ENCODE measurements at places on chromosomes 5 and 9.

DNA sequence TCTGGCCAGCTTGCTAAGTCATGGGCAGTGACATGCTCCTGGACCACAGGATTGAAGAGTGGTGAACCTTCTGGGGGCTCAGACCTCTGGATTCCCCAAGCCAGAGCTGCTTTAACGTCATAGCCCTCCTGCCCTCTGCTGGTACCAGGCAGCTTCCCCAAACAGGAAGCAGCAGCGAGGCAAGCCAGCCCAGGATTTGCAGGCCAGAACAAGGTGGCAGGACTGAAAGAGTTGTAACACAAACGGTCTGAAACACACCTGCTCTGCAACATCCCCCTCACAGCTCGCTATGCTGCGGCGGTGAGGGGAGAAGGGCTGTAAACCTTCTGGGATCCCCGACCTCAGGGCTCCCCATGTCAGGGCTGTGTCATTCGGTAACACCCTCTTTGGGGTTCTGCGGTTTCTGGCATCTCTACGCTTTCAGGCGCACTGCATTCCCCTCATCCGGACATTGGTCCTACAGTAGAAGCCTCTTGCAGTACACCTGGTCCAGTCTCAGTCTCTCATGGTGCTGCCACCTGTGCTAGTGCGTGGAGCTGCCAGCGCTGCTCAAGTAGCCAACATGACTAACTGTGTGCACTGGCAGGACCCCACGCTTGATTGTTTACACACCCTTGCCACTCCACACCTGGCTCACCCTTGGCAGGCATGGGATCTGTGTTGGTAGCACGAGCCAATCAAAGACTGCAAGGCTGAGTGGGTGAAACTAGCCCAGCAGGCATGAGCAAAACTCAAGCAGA is 893.3 kb downstream of the PTPRD start:
- DNase-seq: peak; percentile 2

DNA sequence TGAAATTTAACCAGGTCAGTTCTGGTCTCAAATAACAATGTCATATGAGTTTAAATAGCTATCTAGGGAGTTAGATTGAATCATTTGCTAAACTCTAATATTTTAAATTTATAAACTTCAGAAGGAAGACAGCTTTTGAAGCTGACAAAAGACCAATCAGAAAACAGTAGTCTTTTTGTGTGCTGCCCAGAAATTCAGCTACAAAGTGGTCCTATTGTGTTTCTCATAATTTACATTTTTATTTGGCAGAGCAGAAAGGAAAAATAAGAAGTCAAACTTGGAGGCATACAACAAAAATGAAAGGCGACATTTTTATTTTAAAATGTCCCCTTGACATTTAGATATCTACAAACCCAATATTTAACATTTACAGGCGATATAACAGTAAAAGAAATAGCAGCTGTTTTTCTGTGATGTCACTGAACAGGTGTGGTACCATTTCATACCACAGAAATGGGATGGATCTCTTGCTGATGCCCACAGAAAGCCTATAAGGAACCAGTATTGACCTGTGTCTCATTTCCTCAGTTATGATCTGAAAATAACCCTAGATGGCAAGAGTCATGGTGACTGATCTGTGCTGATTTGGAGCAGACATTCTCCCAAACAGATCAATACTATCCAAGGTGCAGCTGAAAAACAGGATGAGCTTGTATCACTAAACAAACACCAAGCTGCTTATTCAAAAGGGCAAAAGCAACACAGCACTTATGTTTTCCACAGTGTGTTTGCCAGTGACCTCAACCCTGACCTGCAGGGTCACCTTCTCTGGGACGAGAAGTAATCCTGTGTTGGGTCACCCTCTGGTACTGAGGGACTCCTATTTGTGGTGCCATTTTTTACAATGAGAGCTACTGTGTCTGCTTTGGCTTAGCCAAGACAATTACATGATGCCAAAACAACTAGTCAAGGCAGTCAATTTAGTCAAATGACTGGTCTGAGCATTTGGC is 3.6 kb upstream of the FST start:
- DNase-seq: no peak

- DNase-seq: no peak
These were observed 91.6 kb downstream of the PRELID2 start for GRCh38 chr5:145743396-145744061.

GRCh38 chr9:72661401-72662135 is 140.2 kb downstream of the TMC1 start:
- DNase-seq: no peak

- DNase-seq: no peak
These were observed 31.7 kb upstream of the SCAMP1 start for GRCh38 chr5:78328585-78329173.

DNA sequence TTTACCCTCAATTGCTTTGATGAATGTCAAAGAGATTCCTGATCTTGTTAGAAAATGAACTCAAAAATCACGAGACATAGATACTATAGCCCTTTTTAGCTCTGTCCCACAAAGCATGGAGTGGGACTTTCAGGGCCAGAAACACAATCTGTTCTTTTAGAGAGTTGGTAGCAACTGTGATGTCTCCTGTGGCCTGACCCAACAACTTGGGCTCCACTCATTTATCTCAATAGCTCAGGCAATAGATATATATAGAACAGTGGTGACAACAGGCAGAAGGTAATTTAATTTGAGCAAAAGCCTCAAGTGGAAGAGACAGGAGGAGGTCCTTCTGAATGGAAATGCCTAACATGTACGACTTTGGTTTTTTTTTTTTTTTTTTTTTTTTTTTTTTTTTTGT is 25.2 kb downstream of the TLR4 start:
- no peak for DNase-seq

DNA sequence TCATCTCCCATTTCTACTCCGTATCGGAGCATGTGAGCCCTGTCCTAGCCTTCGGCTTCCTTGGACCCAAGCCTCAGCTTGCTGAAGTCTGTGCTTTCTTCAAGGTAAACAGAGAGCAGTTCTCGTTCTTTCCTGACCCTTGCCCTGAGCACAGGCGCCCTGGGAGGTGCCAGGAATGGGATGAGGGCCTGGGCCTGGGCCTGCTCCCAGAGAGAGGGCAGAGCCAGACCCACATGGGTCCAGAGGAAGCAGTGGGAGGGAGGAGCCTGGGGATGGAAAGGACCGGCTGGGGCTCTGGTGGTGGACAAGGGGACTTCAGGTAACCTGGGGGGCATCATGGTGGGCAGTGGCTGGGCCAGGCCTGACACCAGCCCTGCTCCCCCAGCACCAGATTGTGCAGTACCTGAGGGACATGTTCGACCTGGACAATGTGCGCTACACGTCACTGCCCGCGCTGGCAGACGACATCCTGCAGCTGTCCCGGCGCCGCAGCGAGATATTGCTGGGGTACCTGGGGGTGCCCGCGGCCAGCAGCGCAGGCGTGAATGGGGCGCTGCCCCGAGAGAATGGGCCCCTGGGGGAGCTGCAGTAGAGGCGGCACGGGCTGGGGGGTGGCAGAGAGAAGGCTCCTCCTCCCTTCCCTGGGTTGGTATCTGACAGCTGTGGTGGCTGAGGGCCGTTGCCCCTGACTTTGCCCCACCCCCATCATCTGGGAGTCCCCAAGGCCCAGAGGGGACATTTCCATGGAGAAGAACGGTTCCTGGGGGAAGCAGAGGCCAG is 10.9 kb upstream of the DOLPP1 start:
- DNase-seq: no peak

DNA sequence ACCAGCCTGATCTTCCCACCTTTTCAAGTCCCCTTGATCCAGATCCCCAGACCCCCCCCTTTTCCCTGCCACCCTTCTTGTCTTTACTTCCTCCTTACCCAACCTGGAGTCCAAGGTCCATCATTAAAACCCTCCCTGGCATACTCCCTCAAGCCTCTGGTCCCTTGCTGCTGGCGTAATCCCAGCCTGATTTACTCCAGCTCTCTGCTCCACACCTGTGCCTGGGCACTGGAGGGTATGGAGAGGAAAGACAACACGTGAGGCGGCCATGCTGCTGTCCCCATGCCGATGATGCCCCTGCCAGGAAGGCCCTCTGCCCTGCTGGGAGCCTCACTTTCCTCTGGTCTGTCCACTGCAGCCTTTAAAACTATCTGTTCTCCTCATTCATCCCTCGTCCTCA is 5.1 kb downstream of the B4GALT7 start:
- no peak for DNase-seq

DNA sequence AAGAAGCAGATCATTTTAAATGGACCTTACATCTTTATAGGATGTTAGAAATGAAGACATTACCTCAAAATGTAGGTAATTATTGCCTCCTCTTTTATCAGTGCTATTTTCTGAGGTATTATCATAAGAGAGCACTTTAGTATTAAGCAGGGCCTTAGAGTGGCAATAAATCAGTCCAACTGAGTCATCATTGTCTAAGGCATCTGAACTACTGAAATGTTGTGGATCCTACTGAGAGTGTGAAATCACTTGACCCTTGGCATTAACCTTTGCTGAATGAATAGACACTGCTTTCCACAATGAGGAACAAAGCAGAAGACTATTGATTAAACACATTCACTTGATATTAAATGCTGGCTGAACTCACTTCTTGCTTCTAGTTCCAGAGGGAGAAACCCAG is 224.6 kb upstream of the ARRDC3 start:
- DNase-seq: no peak

- no peak for DNase-seq
These were observed 786 bp upstream of the KIF3A start for GRCh38 chr5:132737982-132738681.

GRCh38 chr5:138912093-138912492 is 37.0 kb upstream of the LRRTM2 start:
- no peak for DNase-seq

DNA sequence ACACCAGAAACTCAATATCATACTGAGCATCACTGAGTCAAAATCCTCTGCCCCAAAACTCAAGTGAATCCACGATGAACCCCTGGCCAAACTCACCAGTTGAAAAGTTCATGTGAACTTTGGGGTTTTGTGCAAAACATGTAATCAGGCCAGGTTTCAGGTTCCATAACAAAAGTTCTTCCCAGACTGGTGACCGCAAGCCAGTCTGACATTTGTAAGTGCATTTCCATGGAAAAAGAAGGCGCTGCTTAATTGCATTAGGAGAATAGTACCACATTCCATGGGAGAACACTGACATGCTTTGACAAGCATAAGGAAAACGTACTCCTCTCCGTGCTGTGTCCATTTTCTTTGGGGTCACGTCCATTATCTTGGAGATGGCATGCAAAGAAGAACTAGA is 567.0 kb downstream of the BNC2 start:
- DNase-seq: no peak

DNA sequence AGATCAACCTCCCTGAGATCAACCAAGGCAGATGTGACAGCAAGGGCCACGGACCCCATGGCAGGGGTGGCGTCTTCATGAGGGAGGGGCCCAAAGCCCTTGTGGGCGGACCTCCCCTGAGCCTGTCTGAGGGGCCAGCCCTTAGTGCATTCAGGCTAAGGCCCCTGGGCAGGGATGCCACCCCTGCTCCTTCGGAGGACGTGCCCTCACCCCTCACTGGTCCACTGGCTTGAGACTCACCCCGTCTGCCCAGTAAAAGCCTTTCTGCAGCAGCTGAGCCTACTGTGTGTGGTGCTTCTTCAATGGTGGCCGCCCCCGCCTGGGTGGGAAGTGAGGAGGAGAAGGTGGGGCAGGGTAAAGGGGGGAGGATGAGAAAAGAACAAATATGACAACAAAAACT is 8.3 kb downstream of the GPX3 start:
- DNase-seq: no peak

DNA sequence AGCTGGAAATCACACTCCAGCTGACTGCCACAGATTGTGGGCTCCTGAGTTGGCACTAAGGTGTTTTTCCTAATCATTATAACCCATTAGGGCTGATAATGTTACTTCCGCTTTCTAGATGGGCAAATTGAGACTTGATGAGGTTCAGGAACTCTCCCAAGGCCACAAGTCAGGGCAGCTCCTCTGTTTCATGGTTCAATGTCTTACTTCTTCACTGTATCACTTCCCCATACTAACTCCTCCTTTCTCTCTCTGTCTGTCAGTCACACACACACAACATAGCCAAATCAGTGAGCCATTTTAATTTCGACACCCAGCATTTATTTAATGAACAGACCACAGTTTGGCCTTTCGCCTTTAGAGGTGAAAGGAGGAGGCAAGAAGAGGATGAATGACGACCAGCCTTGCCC is 17.8 kb upstream of the TRAF1 start:
- peak; percentile 73 for DNase-seq

DNA sequence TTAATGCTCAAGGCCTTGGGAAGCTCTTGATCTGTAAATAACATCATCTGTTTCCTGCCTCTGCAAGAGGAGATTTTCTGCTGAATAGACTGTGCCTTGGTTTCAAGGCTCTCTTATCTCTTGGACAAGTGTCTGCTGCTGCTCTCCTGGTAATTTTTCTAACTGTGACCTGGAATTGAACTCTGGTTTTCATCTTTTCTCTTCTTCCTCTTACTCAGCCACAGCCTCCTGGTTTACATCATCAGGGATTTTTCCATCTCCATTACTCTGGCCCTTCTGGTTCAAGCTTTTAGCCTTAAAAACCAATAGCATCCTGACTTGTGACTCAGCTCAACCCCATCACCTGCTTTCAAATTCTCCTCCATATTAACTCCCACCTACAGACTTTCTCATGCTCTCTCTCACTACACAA is 49.6 kb upstream of the ITGA1 start:
- peak; percentile 28 for DNase-seq

DNA sequence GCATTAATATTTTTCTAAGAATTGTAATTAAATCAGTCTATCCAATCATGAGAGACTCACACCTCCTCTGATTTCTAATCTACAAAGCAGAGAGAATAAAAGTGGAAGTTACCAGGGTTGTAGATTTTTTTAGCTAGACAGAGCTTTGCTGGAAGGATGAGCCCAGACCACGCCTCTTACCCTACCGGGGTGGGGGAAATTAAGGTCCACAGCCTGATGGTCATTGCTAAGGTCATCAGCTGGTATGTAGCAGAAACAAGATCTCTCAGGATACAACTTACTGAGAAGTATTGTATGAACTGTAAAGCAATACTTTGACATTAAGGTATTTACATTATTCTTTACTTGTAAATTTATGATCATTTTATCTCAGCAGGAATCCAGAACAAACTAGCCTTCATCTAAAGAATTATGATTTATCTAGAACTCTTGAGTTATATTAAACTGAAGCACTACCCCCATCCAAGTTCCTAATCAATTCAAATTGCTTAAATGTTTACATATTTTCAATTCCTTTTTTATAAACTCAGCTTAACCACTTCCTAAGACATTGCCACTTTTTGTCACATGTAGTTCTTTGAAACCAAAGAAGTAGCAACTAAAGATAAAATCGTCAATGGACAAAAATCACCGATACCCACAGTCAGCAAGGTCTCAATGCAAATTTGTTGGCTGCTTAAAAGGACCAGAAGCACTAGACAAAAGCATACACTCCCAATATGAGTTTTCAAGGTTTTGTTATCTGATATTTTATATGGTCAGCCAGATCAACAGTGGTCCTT is 225.8 kb upstream of the DAPK1 start:
- DNase-seq: peak; percentile 43

DNA sequence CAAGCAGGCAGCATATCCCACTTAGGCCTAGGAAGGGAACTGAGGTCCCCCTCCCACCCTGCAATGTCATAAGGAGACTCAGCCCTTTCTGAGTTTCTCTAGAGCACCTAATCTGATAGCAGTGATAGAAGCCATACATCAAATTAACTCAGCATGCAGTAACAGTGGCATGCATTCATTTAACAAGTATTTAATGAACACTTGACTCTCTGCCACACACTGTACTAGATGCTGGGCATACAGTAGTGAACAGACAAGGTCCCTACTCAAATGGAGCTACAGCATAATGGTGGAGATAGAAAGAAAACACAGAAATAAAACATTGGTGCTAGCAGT is 58.6 kb downstream of the SLC22A5 start:
- DNase-seq: no peak

Data from GM12865 (cell line).